ENCODE measurements at places on chromosomes 1 and 21.

DNA sequence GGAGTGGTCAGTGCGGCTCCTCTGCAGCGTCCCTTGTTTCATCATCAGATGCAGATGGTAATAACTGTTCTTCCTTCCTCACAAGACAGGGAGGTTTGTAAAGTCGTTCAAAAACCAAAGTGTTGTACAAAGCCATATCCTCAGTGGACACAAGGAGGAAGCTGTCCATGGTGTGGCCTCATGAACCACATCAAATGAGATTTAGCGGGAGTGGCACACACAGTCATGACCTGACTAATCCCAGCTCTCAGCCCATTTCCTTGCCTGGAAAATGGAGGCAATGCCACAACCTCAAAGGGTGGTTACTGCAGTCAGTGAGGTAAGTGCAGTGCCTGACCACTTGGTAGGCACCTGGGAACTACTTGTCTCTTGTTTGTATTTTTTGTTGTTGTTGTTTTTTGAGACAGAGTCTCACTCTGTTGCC lies 13.4 kb downstream of the ENTREP3 start:
- H3K36me3 ChIP-seq = peaks cover 12% of the 10 kb centered on the region
- DNase-seq = no peak
- peak overlapping the region; percentile 59 for H3K27ac ChIP-seq

GRCh38 chr1:56644064-56644918 lies 823 bp upstream of the PRKAA2 start:
- no peak overlapping the region for H3K4me3 ChIP-seq
- DNase-seq = no peak
- H3K36me3 ChIP-seq = no peaks in the 10 kb centered on the region
- no peak overlapping the region for H3K27ac ChIP-seq
- peaks cover 9% of the 10 kb centered on the region for H3K4me1 ChIP-seq
- H3K27me3 ChIP-seq = no peaks in the 10 kb centered on the region

DNA sequence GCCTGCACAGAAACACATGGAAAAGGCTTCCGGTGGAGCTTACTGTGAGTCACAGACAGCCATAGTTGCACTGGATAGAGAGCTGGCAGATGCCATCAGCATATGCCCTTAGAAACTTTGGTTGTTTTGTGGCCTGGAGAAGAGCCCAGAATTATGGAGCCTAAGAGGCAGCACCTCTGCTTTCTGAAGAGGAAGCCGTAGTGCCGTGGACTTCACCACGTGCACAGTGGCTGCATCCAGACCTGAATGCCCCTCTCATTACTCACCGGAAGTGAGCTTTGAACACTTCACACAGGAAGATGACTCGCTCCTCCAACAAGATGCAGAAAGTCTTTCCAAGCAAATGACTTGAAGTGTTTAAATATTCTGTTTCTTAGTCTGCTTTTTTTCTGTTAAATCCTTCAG lies 28.4 kb downstream of the JUN start:
- peak; percentile 67 for DNase-seq
- no peaks in the 10 kb centered on the region for H3K36me3 ChIP-seq
- peaks cover 32% of the 10 kb centered on the region for H3K4me1 ChIP-seq
- H3K27me3 ChIP-seq = no peaks in the 10 kb centered on the region
- H3K4me3 ChIP-seq = no peak overlapping the region

- no peak overlapping the region for H3K27ac ChIP-seq
- H3K4me1 ChIP-seq = no peaks in the 10 kb centered on the region
- no peak overlapping the region for H3K4me3 ChIP-seq
Observed at GRCh38 chr1:11373895-11374747, 101.1 kb downstream of the UBIAD1 start.

GRCh38 chr1:39617488-39618049 lies 21.9 kb downstream of the HEYL start:
- no peaks in the 10 kb centered on the region for H3K27me3 ChIP-seq
- no peak overlapping the region for H3K27ac ChIP-seq
- no peak for DNase-seq
- H3K4me3 ChIP-seq = no peak overlapping the region
- H3K36me3 ChIP-seq = no peaks in the 10 kb centered on the region

DNA sequence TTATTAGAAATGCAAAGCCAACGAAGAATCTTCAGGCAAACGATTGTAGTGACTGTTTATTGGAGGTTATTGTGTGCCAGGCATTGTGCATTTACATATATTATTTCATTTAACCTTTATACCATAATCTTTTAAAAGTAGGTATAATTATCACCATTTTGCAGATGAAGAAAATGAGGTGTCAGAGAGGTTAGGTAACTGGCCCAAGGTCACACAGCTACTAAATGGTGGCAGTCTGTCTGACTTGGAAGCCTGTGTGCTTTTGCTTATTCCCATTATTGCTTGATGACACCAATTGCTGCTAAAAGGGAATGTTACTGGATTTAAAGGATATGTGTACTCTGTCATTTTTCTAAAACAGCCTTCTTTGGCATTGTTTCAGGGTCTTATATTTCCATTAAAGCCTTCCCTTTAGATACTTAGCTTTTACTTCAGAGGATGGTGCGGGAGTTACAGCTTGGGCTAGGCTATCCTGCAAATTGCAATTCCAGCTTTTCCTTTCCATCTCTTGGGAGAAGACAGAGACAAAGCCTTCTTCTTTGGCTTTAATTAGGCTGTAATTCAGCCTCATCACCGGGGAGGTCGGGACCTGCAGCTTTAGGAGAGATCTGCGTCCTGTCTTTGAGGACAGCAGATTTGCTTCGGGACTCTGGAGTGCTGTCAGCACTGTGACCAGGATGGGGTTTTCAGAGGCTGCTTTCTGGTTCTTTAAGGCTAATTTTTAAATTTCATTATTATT lies 37.4 kb upstream of the ERRFI1 start:
- DNase-seq = no peak
- H3K27ac ChIP-seq = no peak overlapping the region
- H3K4me1 ChIP-seq = no peaks in the 10 kb centered on the region

- no peaks in the 10 kb centered on the region for H3K27me3 ChIP-seq
- no peak overlapping the region for H3K27ac ChIP-seq
- H3K4me3 ChIP-seq = no peak overlapping the region
- no peaks in the 10 kb centered on the region for H3K4me1 ChIP-seq
- H3K36me3 ChIP-seq = no peaks in the 10 kb centered on the region
Observed at GRCh38 chr1:180815188-180815587, 97.5 kb upstream of the KIAA1614 start.

All from adrenal gland (tissue), 19 donors.